Stimulated activated CD4-positive, alpha-beta T cell treated with anti-CD3 and anti-CD28 coated beads, Interleukin-1b, Interleukin-23, amount 100 ng/mL, for 24 hours (primary cell): ENCODE measurements at places on chromosomes 13 and 19.

DNA sequence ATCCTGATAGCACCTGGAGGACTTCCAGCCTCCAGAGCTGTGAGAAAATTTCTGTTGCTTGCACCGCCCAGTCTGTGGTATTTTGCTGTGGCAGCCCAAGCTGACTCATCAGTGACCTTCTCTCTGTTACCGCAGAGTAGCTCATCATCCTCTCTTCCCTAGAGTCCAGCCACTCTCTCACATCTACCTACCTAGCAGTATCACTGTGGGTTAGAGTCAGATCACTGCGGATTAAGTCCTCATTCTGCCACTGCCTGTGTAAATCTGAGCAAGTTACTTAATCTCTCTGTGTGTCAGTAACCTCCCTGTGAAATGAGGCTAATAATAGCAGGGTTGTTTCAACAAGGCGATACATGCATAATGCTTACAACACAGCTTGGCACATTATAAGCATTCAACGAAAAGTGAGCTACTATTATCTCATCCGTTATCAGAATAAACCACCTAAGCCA, 40.3 kb upstream of the USPL1 start:
- no peak for DNase-seq

- no peak for DNase-seq
Measured at GRCh38 chr19:3817761-3818160, 31.6 kb upstream of the MATK start.

DNA sequence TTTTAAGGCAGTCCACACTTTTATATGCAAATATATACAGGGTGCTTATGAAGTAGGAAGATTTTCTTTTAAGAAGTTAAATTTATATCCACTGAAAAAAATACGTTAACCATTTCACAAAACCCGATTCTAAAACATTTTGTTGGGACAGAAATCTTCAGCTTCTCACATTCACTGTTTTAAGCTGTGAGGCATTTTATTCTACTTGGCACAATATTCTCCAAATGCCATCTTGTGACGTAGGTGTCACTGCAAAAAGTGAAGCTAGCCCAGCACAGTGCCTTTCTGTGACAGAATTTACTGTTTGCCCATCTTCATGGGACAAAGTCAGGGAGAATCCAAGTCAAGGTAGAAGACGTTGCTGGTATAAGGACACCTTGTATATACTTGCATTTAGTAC, 94.5 kb upstream of the SLC15A1 start:
- no peak for DNase-seq

- no peak for DNase-seq
Measured at GRCh38 chr13:85408415-85408814, 390.8 kb downstream of the SLITRK6 start.

DNA sequence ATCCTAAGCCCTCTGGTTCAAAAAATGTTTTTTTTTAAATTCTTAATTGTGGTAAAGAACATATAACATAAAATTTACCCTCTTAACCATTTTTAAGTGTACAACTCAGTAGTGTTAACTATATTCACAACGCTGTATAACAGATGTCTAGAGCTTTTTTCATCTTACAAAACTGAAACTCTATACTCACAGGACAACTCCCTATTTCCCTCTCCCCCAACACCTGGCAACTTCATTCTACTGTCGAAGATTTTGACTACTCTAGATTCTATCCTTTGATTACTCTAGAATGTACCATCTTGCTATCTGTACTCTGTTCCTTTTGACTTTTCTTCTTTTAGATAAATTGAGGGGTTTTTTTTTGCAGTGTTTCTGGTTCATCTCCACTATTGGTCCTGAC, 200.4 kb downstream of the KLF12 start:
- DNase-seq = no peak

- DNase-seq = no peak
Measured at GRCh38 chr19:14972676-14973075, 7.0 kb downstream of the SLC1A6 start.

DNA sequence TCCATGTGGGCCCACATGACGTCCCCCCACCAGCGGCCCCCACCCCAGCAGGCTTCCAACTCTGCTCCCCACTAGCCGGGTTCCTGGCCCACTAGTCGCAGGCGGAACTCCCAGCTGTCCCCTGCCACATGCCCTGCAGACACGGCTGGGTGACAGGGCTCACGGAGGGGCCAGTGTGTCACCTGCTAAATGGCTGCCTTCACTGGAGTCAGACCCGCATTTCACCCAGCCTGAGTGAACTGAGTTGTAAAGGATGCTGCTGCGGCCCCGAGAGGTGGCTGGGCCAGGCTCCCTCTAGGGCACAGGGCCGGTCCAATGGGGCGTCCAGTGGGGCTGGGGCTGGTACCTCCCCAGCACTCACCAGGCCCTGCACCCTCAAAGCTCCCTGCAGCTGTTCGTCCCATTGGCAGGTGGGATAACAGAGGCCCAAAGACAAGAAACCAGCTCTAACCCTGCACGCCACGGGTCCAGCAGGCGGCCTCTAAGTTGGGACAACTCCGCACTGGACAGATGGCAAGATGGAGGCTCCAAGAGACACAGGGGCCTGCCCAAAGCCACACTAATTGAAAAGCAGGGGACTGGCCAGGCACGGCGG, 3.2 kb downstream of the LMNB2 start:
- no peak for DNase-seq

DNA sequence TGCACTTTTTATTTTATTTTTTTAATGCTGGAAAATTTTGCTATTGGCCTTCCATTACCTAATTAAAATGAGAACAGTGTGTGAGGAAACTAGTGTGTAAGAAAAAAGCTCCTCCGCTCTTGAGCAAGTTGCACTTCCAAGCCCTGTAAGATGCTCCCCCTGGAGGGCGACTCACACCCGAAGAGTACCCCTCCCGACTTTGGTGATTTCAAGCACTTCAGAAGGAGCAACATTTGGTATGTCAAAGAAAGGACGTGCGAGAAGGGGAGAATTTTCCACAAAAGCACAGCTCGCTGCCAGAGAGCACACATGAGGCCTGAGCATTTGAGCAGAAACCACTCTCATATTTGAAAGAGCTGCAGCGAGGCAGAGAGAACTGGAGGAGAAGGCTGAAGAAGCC, 504.4 kb downstream of the FGF9 start:
- no peak for DNase-seq

GRCh38 chr19:52981329-52981728, 18.6 kb upstream of the ZNF816 start:
- no peak for DNase-seq

DNA sequence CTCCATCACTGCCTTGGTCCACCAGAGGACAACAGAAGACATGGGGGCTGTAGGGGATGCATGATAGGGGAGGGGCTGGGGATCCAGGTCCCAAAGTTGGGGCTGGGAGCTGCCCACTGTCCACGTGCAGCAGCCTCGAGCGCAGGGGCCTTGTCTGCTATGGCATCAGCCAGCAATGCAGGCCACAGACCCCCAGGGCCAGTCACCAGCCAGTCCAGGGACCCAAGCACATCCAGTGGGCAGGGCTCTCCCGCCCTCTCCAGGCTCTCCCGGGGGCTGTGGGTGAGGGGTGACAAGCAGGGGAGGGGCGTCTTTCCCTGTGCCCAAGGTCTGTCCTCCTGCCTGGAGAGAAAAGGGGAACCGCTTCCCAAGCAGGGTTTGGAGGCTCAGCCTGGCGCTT, 32.8 kb downstream of the PEPD start:
- DNase-seq = no peak

GRCh38 chr13:45943120-45943519, 91.6 kb upstream of the SIAH3 start:
- no peak for DNase-seq

DNA sequence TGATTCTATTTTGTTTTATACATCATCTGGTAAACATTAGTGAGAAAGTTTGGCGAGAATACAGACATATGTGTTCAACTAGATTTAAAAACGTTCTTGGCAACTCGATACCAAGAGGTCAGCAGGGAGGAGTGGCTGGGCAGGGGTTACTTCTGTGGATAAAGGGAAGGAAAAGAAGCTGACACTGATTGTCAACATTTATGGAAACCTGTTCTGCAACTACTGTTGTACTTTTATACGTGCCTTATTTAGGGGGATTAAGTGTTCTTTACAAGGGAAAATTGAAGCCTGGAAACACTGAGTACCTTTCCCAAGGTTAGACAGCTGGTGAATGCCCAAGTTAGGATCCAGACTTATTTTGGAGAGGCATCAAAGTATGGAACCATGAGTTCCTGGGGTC, 65.0 kb downstream of the MTUS2 start:
- no peak for DNase-seq

DNA sequence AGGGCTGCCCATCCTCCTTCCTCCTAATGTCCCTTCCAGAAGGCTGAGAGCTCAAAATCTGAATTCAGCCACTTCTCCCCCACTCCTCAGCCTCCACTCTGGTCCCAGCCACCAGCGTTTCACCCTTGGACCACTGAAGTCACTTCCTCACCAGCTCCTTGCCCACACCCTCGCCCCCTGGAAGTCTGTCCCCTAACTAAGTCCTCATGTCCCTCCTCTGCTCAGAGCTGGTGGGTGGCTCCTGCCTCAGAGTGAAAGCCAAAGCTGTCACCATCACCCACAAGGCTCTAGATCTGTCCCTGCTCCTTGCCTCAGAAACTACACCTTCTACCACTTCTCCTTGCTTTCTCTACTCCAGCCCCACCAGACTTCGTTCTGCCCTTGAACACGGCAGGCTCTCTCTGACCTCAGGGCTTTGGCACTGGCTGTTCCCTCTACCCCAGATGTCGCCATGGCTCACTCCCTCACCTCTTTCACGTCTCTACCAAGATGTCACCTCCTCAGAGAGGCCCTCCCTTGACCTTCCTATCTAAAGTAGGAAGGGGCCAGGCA, 1.7 kb downstream of the ERCC1 start:
- no peak for DNase-seq

GRCh38 chr13:99995589-99996380, 14.2 kb downstream of the ZIC2 start:
- no peak for DNase-seq

DNA sequence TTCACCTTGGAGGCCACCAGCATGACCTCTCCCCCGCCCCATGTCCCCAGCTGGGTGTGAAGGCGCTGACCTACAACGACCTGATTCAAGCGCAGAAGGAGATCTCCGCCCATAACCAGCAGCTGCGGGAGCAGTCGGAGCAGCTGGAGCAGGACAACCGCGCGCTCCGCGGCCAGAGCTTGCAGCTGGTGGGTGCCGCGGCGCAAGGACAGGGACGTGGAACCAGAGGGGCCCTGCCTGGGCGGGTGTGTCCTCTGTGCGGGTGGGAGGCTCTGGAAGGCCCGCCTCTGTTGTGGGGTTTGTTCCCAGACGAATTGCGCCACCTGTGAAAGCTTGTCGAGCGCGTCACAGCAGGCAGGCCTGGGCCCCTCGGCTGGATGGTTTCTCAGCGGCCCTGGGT, 22.3 kb downstream of the PLEKHJ1 start:
- no peak for DNase-seq

DNA sequence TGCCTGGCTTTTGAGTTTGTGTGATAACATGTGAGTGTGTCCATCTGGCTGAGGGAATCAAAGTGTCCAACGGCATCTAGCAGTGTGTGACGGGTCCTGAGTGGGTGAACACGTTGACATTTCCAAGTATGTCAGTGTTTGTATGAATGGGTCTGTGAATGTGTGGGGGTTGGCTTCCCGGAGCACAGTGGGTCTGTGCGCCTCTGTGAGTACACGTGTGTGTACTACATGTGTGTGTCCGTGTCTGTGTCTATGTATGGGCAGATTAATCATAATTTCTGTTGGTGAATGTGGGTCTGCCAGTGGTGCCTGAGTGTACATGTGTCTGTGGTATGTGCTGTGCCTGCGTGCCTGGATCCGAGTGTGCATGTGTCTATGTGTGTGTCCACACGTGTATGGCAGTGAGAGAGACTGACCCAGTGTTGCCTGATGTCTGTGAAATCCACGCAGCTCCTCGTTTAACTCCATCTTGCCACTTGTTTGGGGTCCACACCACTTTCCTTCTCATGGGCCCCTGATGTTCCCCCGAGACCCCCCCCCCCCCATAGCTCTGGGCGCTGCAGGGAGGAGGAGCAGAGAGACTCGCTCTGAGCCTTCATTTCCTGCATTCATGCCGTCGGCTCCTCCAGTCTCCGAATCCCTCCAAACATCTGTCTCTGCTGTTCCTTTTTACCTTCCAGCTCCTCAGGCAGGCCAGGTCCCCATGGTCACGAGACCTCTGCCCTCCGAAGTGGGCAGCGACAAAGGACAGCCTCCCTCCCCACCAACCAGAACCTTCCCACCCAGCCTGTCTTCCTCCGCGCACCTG, 5.3 kb downstream of the CCDC8 start:
- DNase-seq = no peak

DNA sequence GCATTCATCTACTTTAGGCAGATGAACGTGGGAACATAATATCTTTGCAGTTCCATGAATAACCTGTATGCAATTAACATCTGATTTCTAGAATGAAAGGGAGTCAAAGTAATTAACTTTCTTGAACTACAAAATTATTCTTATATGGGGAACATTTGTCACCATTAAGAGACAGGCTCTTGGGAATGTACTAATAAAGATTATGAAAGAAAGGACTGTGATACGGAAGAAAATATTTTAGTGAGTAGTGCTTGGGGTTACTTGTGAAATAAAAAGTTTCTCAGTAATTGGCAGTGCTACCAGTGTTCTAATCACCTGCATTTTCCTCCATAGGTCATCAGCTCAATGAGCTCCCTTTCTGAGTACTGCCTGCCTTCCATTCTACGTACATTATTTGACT, 85.4 kb downstream of the FRY start:
- DNase-seq = no peak

DNA sequence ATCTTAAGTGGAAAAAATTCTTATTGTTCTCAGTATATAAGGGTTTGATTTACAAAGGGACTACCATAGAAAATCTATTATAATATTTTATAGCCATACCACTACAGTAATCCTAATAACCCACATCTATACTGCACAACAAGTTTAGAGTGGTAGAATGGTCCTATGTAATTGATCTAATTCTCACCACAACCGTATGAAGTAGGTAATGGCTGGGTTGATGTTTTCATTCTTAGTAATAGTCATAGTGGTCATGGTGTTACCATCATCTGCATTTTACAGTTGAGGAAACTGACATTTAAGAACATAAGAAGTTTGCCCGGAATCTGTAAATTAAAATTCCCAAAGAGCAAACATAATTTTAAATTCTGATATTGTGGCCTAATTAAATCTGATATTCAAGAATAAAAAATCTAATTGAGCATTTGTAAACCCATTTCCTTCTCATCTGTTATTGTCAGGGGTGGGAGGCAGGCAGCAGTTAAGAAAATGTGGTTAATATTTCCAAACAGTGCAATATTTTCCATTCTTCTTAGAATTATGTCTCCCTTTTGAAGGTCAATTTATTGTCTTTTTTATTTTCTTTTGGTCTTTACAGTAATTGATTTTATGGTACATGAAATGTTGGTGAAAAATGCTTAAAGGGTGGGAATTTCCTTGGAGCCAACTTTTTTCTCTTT, 65.6 kb downstream of the DHRS12 start:
- DNase-seq = no peak

DNA sequence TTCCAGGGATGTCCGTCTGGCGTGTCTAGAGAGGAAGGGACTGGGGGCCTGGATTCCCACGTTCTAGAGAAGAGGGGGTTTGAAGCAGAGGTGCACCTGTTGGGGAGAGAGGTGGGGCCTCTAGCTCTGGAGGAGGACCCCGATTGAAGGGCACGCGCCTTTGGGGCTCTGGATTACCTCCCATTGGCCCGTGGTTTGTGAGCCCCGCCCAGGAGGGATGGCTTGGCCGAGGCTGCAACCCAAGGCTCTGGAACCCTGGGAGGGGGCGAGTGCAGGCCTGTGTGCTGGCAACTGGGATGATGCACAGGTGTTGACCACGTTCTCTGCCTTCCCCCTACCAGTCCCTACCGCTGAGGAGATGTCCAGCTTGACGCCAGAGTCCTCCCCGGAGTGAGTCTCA, 20.2 kb downstream of the TMEM150B start:
- no peak for DNase-seq

- DNase-seq = no peak
Measured at GRCh38 chr19:44509478-44509877, 9.2 kb upstream of the ZNF180 start.

GRCh38 chr19:21587549-21587948, 82.1 kb downstream of the ZNF429 start:
- DNase-seq = no peak
